ENCODE measurements at places on chromosomes 1 and 21.

GRCh38 chr1:204477036-204477740, 17.4 kb downstream of the PIK3C2B start:
- DNase-seq, result no peak

- DNase-seq, result no peak
Observed at GRCh38 chr1:15559189-15559810, 25.6 kb downstream of the AGMAT start.

- DNase-seq, result no peak
Observed at GRCh38 chr1:198575798-198576641, 35.5 kb upstream of the ATP6V1G3 start.

GRCh38 chr1:58664881-58665280, 35.0 kb downstream of the MYSM1 start:
- DNase-seq, result no peak

DNA sequence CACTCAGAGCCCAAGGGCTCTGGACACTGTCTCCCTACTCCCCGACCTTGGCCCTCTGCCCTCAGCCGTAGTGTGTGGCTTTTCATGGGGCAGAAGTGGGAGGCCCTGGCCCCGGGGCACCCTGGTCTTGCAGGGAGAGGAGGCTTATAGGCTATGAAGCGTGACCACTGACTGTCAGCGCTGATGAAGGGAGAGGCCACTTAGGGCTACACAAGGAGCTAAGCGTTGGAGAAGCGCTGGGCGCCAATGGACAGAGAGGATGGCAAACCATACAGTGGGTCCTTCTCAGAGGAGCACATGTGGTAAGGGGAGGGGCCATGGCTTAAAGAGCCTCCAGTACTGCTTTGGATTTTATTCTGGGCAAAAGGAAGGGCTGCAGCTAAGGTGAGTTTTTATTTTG, 7.9 kb downstream of the CRABP2 start:
- DNase-seq, result no peak

GRCh38 chr1:225545649-225546048, 107.3 kb downstream of the ENAH start:
- DNase-seq, result no peak

GRCh38 chr1:223319905-223320580, 43.9 kb downstream of the SUSD4 start:
- DNase-seq, result peak; percentile 17

- no peak for DNase-seq
Observed at GRCh38 chr1:3372317-3372716, 82.1 kb upstream of the ARHGEF16 start.

DNA sequence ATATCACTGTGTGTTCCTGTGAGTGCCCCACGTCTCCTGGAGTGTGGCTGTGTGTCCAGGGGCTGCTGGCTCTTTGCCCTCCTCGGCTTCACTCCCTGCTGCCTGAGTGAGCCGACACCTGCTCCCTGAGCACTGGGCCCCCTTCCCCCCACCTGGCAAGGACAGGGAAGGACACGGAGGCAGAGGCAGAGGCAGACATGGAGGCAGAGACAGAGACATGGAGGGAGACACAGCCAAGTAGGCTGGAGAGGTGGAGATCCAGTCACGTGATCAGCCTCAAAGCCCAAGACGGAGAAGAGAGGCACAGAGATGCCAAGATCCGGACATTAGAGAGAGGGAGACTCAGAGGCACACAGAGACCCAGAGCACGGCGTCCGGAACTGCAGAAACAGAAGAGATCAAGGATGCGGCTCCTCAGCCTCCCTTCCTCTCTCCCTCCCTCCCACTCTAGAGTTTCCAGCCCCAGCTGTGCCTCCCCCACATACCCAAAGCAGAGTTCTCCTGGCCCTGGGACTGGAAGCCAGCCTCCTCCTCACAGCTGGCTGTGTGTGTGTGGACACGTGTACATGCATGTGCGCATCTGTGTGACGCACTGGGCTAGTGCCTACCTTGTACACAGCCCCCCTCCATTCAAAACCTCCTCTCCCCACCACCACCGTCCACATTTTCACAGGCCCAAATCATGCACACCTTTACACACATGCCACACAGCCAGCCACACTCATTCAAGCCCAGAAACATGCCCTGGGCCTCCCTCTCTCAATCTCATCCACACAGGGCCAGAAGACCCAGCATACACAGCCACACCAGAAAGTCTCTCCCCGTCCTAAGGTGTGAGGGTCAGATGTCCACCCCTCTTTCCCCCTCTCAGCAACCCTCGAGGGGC, 39.1 kb upstream of the WASF2 start:
- DNase-seq, result no peak

DNA sequence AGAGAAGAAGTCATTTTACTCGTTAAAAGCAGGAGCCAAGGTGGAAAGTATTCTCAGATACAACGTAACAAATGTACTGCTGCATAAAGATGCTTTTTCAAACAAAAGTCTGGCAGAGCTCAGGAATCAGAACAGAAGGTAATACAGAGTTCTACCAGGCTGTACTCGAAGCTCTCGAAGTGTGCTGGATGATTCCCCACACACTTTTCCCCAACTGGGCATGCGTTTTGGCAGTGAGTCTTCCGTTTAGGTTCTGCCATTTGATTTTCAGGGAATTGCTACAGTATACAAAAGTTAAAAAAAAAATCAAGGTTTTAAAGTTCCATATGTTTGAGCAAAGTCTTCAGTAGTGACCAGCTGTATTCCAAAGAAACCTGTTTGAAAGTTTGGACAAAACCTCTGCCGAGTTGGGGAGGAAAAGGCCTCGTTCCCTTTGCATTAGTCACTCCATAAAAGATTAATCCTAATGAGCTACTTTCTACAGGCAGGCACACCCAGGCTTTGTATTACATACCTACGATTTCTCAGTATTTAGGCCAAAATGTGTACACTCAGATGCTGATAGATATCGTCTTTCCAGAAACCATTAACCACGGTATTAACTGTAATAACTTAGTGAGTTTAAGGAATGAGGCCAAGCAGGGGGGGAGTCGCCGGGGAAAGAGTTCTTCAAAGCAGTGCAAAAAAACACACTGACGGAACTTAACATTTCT, 477.1 kb downstream of the LMO4 start:
- no peak for DNase-seq

DNA sequence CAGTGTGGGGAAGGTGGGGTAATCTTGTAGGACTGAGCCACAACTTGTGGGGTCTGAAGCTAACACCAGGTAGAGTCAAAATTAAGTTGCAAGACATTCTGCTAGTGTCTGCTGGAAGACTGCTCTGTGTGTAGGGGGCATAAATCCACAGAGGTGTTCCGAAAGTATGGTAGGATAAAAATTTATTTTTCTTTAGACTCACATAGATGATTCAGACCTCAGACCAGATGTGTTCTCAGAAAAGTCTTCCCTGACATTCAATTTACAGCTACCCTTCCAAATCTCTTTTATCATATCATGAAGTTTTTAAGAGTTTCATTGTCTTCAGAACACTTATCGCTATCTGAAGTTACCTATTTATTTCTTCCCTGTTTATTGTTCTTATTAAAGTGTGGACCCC, 21.3 kb downstream of the DUSP10 start:
- no peak for DNase-seq

DNA sequence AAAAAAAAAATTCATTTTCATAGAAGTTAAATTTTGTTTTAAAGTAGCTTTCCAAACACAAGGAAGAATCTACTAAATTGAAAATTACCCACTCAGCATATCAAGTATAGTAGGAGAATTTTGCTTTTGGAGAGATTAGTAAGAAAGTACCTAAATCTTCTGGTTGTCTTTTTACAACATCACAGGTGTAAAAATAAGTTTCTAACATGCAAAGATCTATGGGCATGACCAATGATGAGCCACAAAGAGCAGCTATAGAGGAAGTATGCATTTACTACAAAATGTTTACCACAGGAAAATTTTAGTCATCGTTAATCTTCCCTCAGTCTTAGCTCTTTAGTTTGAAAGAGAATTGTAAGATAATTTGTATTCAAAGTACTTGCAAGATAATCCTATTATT, 28.1 kb downstream of the ANGPTL3 start:
- no peak for DNase-seq

GRCh38 chr1:27379564-27380122, 3.5 kb downstream of the CD164L2 start:
- no peak for DNase-seq

All from liver (tissue), 10 donors.